Stimulated activated CD4-positive, alpha-beta T cell treated with anti-CD3 and anti-CD28 coated beads, Interleukin-1b, Interleukin-23, amount 100 ng/mL, for 1 hour (primary cell): ENCODE measurements at places on chromosomes 7 and 10.

DNA sequence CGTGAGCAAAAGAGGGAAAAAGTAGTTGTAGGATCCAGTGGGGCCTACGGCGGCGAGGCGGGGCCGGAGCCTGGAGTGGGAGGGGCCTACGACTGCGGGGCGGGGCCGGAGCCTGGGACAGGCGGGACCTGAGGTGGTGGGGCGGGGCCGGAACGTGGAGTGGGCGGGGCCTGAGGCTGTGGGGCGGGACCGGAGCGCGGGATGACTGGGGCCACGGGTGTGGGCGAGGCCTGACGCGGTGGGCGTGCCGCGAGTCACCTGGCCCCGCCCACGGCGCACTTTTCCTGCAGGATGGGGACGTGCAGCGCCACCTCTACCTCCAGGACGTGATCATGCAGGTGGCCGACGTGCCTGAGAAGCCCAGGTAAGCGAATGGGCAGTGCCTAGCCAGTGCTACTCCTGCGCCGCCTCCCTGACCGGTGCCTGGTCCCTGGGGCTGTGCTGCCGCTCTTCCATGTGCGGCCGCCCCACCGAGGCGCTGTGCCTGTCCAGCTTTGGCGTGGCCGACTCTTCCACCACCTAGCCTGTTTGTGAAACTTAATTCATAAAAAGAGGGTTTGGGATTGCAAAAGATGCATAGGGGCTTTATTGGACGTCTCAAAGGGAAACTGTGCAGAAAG lies 496 bp downstream of the ZNF511 start:
- peak; percentile 93 for DNase-seq

GRCh38 chr10:117094856-117095255 lies 43.2 kb downstream of the VAX1 start:
- DNase-seq, result no peak

DNA sequence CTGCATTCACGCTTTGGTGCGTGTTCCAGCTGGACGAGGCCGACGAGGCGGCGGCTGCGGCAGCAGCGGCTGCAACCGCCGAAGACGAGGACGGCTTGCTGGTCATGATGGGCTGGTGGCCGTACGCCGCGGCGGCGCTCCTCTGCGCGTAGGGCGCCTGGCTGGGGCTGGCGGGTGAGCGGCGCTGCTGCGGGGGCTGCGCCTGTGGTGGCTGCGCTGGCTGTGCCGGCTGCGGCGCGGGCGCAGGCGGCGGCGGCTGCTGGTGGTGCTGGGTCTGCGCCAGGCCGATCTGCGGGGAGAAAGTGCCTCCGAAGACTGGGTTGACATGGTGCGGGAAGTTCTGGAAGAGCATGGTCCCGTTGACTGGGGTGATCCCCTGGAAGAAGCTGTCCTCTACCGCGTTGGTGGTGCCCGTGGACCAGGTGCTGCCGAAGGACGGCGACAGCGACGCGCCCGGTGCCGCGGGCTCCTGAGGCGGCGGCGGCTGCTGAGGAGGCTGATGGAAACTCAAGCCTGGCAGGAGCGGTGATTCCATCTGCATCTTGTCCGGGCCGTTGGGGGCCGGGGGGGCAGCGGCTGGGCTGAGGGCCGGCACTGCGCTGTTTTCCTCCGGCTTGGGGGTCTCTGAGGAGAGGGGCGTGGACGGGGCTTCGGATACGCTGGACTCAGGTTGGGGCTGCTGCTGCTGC lies 51.1 kb downstream of the CPEB3 start:
- no peak for DNase-seq

GRCh38 chr7:99827040-99827778 lies 604 bp upstream of the CYP3A43 start:
- DNase-seq, result no peak

DNA sequence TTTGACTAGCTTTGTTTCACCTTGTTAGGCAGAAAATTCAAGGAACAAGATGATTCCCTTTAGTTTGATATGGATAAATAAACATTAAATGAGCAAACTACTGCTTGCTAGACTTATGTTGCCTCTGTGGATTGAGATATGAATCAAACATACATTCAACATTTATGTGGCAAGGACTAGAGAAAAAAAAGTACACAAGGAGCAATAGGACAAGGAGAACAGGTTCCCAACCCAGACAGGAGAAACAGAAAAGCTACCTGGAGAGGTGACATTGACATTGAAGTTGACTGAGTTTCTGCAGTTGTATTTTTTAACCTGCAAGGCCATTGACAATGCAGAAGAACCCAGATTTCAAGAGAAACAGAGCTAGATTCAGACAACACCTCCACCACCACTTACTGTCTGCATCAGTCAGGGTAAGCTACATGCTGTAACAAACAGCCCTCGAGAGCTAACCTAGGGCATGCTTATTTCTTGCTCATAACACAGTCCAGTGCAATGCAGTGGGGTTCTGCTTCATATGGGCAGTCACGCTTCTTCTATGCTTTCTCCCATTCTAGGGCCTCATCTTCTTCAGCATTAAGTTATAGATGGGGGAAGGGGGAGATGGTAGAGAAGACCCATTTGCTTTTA lies 180.9 kb upstream of the LYZL1 start:
- no peak for DNase-seq

- DNase-seq, result no peak
Observed at GRCh38 chr10:124874-125273, 10.4 kb upstream of the ZMYND11 start.

DNA sequence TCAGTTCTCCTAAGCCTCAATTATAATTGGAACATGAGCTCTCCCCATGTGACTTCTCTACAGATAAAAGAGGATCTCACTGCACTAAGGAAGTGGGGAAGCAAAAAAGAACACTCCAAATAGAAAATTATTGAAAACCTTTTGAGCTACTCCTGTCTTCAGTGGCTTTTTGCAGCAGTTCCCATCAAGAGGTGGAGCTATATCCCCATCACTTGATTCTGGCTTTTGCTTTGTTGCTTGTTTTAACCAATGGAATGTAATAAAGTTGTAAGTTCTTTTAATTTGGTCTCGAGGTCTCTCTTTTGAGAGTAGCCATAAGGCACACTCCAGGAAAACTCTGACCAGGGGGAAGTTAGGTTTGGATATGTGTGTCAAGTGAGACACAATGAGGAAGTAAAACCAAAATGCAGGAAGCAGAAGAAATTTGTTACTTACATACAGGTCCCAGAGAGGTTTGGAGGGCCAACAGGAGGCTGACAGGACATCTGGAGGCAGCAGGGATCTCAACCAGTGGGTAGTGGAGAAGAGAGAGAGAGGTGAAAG lies 569.4 kb downstream of the HTR7 start:
- DNase-seq, result no peak

DNA sequence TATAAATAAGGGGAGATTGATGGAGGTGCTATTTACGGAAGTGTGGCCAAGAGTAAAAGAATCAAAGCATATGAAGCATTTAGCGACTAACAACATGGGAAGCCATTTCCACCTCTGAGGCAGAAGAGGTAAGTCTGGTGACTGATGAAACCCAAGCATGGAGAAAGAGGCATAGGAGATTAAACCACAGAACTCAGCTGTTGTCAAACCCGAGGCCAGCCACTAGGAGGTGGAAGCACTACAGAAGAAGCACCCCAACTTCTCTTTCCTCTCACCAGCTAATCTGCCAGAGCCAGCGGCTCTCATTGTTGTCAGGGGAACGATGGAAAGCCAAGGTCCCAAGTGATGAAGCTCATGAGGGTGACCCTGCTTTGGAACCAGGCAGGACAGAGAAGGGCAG lies 19.6 kb upstream of the CNTNAP2 start:
- no peak for DNase-seq

DNA sequence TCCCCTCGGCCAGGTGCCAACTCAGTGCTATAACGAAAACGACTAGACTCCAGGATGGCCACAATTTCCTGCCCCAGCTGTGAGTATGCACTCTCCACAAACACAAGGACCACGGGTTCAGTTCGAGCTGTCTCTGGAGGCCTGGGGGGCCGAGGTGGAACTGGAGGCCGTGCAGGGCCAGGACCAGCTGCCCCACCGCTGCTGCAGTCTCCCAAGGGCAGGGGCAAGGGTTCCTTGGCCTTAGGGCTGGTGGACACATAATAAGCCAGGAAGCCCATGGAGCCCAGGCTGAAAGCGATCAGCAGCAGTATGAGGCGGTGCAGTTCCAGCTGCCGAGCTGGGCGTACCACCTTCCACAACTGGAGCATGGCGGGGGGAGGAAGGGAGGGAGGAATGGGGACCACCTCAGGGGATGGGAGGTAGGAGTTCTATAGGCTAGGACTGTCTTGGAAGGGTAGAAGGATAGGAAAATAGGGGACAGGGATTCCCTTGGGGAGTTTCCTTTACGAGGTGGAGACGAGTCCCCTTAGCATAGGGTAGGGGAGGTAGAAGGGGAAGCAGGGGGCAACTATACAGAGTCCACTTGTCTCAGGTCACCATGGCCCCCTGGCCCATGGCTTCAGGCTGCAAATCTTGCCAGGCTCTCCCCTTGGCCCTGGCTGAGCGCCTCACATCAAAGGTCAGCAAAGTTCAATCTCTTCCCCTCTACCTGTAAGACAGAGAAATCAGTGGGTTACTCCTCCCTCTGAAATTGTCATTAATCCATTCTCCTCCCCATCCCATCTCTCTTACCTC lies 3.2 kb downstream of the NDST2 start:
- no peak for DNase-seq

- no peak for DNase-seq
Observed at GRCh38 chr10:132626761-132627665, 89.4 kb downstream of the INPP5A start.

GRCh38 chr10:106513352-106513771 lies 651.1 kb downstream of the SORCS1 start:
- DNase-seq, result no peak

GRCh38 chr7:52695973-52696595 lies 339.3 kb upstream of the POM121L12 start:
- no peak for DNase-seq

GRCh38 chr7:100369105-100369504 lies 4.2 kb upstream of the PILRA start:
- no peak for DNase-seq

GRCh38 chr7:153829525-153829924 lies 222.7 kb upstream of the DPP6 start:
- DNase-seq, result no peak

DNA sequence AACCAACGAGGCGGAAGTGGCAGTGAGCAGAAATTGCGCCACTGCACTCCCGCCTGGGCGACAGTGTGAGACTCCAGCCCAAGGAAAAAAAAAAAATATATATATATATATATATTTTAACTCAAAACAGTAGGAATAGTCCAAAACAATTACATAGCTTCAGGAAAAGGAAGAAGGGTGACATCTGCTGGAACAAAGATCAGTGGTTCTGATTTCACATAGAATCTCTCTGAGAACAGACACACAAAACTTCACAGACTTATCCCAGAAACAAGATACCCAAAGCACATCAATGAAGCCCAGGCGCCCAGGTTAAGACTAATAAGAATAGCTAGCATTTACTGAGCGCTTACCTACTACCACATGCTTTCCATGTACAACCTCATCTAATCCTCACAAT lies 45.0 kb downstream of the DNMBP start:
- DNase-seq, result no peak

- DNase-seq, result no peak
Observed at GRCh38 chr10:114356126-114356525, 48.2 kb downstream of the AFAP1L2 start.

- no peak for DNase-seq
Observed at GRCh38 chr10:16440396-16441133, 3.8 kb downstream of the PTER start.

DNA sequence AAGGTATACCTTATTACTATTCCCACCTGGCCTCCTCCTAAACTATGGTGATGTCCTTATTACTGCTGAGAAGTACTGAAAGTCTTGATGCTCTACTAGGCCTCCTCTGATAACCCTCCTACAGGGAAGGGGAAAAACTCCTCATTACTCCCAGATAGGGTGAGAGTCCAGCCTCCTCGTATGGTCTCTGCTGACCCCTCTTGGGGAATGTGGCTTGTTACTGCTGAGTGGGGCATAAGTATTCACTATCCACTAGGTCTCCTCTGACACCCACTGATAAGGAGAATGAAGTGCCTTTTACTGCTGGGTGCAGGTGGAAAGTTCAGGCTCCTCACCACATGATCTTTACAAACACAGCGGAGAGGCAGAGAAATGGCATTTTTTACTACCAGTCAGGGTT lies 222.9 kb downstream of the CHRM2 start:
- no peak for DNase-seq

GRCh38 chr10:78706256-78706655 lies 362.5 kb upstream of the ZMIZ1 start:
- DNase-seq, result no peak

- no peak for DNase-seq
Observed at GRCh38 chr7:131322861-131323260, 4.8 kb upstream of the MKLN1 start.

DNA sequence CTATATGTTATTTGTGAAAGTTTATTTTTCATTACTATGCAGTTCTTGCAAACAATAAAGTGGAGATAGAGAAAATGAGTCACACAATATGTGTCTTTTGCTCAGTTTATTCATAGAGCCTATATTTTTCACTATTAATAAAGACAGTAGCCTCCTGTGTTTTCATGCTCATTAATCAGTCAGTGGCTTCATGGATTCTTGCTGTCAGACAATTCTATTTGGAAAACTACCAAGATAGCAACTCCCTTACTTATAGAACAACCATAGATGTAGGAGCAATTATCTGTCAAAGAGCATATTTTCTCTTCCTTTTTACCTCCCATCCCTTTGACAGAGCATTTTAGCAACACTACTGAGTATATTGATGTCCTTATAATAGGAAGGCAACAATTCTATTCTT lies 132.7 kb upstream of the CALCR start:
- DNase-seq, result no peak

DNA sequence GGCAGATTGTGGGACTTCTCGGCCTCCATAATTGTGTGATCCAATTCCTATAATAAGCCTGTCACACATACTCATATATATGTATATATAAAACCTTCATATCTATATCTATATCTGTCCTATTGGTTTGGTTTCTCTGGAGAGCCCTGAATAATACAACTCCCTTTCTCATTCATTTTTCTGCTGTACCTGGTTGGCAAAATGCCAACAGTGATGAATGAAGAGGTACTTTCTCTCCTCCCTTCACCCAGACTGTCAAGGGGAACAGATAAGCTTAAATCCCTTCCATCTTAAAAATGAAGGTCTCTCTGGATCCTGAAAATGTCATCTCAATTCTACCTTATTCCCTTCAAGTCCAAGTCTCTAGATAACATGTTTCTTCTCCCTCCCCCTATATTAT lies 60.3 kb upstream of the FOXP2 start:
- no peak for DNase-seq
